Sigmoid colon (tissue), 7 donors: ENCODE measurements at places on chromosomes 3 and 15. TPM values are rescaled to one million over a fixed set of nuclear protein-coding genes. Genes with fewer than 3 reads are reported as not detected.

CDHR4 gene
- 1.1 TPM for total RNA-seq

DNA sequence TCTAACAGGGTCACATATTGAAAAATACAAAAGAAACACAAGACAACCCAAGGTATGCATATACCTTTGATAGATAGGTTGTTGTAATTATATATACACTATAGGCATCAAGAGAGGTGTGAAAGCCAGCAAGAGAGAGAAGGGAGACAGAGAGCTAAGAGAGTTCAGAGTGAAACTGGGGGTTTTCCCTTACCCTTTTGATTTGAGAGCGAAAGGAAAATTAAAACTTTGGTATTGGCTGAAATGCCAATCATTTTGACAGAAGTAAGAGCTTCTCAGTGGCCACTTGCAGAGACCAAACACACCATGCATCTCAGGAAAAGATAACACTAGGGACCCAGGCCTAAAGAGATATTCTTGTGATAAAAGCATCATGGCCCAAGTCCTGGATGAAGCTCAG, 183.6 kb downstream of the SHOX2 start:
- no peaks in the 10 kb centered on the region for H3K27me3 ChIP-seq
- no peak overlapping the region for H3K27ac ChIP-seq
- H3K4me1 ChIP-seq = no peaks in the 10 kb centered on the region

GRCh38 chr3:41975416-41976103, 13.7 kb upstream of the ULK4 start:
- H3K27ac ChIP-seq = no peak overlapping the region
- no peaks in the 10 kb centered on the region for H3K27me3 ChIP-seq
- no peak overlapping the region for H3K4me3 ChIP-seq
- no peak for DNase-seq
- no peaks in the 10 kb centered on the region for H3K36me3 ChIP-seq
- H3K4me1 ChIP-seq = no peaks in the 10 kb centered on the region

NCK1 gene
- 37.2 TPM for total RNA-seq

DNA sequence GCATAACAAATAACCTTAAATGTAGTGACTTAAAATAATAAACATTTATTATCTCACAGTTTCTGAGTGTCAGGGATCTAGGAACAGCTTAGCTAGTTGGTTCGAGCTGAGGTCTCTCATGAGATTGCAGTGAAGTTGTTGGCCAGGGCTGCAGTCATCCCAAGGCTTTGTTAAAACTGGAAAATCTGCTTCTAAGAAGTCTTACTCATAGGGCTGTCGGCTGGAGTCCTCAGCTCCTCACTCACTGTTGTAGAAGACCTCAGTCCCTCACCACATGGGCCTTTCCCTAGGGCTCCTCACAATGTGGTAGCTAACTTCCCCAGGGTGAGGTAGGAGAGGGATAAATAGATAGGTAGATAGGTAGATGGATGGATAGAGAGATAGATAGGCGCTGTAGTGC, 20.8 kb upstream of the SLC7A14 start:
- H3K4me1 ChIP-seq = no peaks in the 10 kb centered on the region
- no peak for DNase-seq
- H3K27me3 ChIP-seq = no peaks in the 10 kb centered on the region
- H3K36me3 ChIP-seq = no peaks in the 10 kb centered on the region
- H3K27ac ChIP-seq = no peak overlapping the region

GRCh38 chr3:9170851-9171160, 78.6 kb downstream of the SRGAP3 start:
- no peaks in the 10 kb centered on the region for H3K4me1 ChIP-seq
- no peak for DNase-seq
- H3K4me3 ChIP-seq = no peak overlapping the region
- H3K27ac ChIP-seq = no peak overlapping the region
- H3K36me3 ChIP-seq = no peaks in the 10 kb centered on the region

BUB1B gene
- 0.36 TPM for total RNA-seq

DNA sequence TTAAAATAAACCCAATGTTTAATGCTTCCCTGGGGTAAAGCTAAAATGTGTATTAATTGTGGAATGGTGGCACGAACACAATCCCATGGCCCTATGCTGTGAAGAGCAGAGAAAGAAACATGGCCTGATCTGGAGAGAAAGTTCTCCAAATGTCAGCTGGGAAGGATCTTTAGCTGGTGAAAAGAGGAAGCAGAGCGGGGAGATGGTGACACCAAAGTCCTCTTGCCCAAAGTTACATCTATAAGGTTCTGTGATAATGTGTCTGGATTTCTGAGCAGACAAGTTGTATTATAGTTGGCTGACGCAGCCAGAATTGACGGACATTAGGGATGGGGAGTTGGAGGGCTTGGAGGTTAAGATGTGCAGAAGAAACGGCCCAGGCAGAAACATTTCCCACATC, 196.2 kb downstream of the CHST2 start:
- H3K27ac ChIP-seq = no peak overlapping the region
- DNase-seq = no peak
- H3K4me1 ChIP-seq = no peaks in the 10 kb centered on the region
- H3K36me3 ChIP-seq = no peaks in the 10 kb centered on the region
- H3K27me3 ChIP-seq = no peaks in the 10 kb centered on the region
- no peak overlapping the region for H3K4me3 ChIP-seq

GRCh38 chr15:62791694-62792093, 250.9 kb upstream of the TPM1 start:
- no peaks in the 10 kb centered on the region for H3K36me3 ChIP-seq
- no peaks in the 10 kb centered on the region for H3K4me1 ChIP-seq
- H3K4me3 ChIP-seq = no peak overlapping the region
- DNase-seq = no peak

GNAT1 gene
- not detected for total RNA-seq

THUMPD3 gene
- 20.5 TPM for total RNA-seq

EPHA3 gene
- 23.5 TPM for total RNA-seq

FBXL22 gene
- 91.6 TPM for total RNA-seq

CCDC9B gene
- total RNA-seq = 60.3 TPM

GRCh38 chr3:133945381-133946095, 49.9 kb upstream of the RAB6B start:
- H3K4me1 ChIP-seq = peaks cover 23% of the 10 kb centered on the region
- peak overlapping the region; percentile 45 for H3K27ac ChIP-seq

DNA sequence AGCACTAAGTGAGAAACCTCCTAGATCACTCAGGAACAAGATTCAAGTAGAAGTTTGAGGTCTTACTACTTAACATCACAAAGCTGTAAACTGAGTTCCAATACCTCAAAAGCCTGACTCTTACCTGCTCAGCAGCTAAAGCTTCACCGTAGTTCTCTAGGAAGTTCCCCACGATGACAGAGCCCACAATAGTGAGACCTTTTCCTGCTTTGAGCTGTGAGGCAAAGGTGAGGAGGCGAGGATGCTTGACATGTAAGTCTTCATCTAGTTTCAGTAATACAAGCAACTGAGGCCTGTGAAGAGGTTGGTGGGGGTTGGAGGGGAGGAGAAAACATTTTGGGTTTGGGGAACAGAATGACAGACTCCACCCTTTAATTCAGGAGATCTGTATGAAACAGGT, 15.7 kb downstream of the EMC4 start:
- H3K27me3 ChIP-seq = no peaks in the 10 kb centered on the region
- no peak overlapping the region for H3K27ac ChIP-seq
- peaks cover 25% of the 10 kb centered on the region for H3K36me3 ChIP-seq

HESX1 gene
- not detected for total RNA-seq

GRCh38 chr3:169556349-169556870, 107.1 kb downstream of the MECOM start:
- H3K36me3 ChIP-seq = no peaks in the 10 kb centered on the region
- H3K27me3 ChIP-seq = no peaks in the 10 kb centered on the region
- no peak for DNase-seq

GRCh38 chr15:80984856-80985255, 4.8 kb downstream of the MESD start:
- H3K36me3 ChIP-seq = peaks cover 1% of the 10 kb centered on the region
- DNase-seq = no peak

DNA sequence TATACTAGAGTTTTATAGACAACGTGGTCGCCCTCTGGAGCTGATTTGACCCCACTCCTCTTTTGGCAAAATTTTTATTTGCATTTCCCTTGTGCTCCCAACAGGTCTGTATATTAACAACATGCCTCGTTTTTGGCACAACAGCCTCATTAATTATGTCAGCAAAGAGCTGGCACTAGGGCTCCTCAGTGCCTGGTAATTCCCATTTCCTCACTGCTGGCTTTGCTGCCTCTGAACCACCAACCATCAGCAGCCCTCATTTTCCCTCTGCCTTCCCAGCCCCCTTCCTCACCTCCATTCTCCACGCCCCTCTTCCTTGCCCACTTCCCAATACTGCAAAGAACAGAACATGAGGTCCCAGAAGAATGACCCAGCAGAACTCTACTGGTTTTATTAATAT, 204.8 kb downstream of the ABHD5 start:
- H3K36me3 ChIP-seq = no peaks in the 10 kb centered on the region
- H3K27me3 ChIP-seq = peaks cover 19% of the 10 kb centered on the region
- H3K4me3 ChIP-seq = no peak overlapping the region
- no peak for DNase-seq
- no peak overlapping the region for H3K27ac ChIP-seq
- H3K4me1 ChIP-seq = peaks cover 12% of the 10 kb centered on the region

C3orf62 gene
- 6.0 TPM for total RNA-seq

DNA sequence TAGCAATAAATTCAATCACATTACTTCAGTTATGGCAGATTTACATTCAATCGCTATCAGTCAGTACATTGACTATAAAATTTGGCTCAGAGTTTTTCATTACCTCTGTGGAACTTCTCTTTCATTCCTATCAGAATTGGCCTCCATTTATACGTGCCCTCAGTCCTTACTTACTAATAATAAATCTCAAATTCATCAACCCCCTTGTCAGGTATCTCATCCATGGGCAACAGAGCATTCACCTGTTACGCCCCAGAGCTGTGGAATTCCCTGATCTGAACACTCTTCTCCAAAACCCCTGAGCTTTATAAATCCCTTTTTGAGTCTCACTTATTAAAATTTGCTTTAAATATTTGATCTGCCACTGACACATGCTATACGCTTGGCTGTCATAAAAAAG, 492.9 kb downstream of the GBE1 start:
- no peaks in the 10 kb centered on the region for H3K4me1 ChIP-seq
- no peaks in the 10 kb centered on the region for H3K27me3 ChIP-seq
- no peaks in the 10 kb centered on the region for H3K36me3 ChIP-seq
- no peak overlapping the region for H3K27ac ChIP-seq
- no peak overlapping the region for H3K4me3 ChIP-seq
- no peak for DNase-seq
